Esophagus squamous epithelium (tissue), 5 donors: ENCODE measurements at places on chromosomes 5 and 9. TPM values are rescaled to one million over a fixed set of nuclear protein-coding genes. Genes with fewer than 3 reads are reported as not detected.

GRCh38 chr5:154575546-154576428, 97.8 kb upstream of the HAND1 start:
- DNase-seq = no peak

The FBLL1 gene
- total RNA-seq = not detected

GRCh38 chr9:27726244-27727081, 153.2 kb upstream of the C9orf72 start:
- no peak for DNase-seq

- no peak for DNase-seq
Measured at GRCh38 chr5:145787507-145787906, 47.6 kb downstream of the PRELID2 start.

DNA sequence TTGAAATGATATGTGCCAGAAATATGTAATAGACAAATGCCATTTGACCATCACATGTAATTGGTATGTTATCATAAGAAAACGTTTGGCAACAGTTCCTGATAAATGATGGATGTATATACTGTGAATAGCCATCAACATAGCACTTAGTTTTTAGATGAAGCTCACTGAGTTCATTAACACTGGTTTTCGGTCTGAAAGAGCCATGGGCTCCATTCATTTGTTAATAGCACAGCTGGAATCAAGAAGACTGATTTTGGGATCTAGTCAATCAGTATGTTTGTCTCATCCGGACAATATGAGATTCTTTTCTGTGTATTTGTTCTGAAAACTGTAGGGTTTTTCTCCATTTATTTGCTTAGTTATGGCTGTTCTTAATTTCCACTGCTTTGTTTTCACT, 413.5 kb upstream of the CLINT1 start:
- DNase-seq = no peak

- DNase-seq = no peak
Measured at GRCh38 chr5:146515473-146516150, 378 bp downstream of the GPR151 start.

GRCh38 chr5:53249529-53250200, 140.1 kb upstream of the MOCS2 start:
- DNase-seq = no peak

DNA sequence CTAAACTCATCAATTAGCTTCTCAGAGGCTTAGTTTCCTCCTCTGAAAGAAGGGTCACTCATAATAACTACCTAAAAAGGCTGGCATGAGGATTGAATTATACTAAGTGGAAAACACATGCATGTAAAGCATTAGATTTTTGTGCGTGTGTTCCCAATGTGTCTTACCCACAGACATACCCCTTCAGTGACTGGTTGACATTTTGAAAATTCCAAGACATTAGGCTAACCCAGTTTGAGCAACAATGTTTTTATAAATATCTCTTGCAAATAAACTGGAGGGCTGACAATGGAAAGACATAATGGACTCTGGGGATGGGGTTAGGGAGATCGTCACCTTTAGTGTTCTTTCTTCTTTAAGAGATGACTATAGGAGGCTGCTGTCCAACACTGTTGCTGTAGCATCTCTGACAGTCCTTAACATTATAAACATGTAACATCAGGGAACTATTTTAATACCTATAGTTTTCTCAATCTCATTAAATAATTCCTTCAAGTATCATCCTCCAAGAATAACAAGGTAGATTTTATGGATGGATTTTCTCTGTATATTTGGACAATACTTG, 24.3 kb downstream of the HMHB1 start:
- no peak for DNase-seq

GRCh38 chr5:149818116-149818515, 88.0 kb downstream of the PPARGC1B start:
- DNase-seq = no peak

DNA sequence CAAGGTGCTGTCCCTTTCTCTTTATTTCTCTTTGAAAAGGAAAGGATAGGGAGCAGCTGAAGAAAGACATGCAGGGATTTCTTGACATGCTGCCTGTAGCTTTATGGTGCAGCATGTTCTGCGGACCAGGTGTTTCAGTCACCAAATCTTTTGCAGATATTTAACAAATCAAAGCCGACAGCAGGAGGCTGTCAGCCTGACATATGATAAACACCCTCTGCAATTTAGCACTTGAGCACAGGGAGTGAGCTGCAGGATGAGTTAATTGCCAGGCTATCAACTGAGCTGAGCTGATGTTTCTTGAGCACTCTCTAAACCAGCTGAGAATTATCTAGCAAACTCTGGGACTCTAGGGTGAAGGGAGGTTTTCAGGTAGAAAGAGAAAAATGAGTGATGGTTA, 212.8 kb upstream of the ATP10B start:
- no peak for DNase-seq

GRCh38 chr5:65791712-65792673, 70.0 kb downstream of the NLN start:
- no peak for DNase-seq

The DRD1 gene
- not detected for total RNA-seq

DNA sequence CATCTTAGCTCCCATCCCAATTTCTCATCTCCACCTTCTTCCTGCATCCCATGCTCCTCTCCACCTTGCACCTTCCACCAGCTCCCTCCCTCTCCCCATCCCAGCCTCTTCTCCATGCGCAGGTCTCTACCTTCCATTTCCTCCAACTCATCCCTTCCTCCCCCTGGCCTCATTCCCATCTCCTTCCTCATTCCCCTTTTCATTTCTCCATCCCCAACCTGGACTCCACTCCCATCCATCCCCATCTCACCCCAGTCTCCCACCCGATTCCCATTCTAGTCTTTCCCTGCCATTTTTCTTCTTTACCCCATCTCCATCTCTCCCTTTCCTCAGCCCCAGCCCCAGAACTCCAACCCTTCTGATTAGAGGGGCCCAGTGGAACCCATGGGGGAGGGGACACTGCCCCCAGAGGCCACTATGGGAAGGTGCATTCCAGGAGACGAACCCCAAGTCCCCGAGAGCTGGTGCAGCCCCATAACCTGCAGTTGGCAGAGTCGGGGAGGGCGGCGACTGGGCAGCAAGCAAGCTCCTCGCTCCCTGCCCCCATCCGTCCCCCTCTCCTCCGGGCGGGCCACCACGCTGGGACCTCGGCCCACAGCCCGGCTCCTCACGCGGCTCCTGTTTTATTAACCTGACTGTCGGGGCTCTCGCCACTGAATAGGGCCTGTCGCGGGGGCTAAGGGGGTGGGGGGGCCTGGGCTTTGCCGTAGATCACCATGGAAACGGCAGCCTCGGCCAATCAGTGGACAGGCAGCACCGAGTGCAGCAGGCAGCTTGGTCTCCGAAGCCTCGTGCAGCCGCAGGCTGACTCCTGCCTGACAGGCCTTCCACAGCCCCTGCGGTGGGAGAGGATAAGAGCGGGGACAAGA, 66.7 kb downstream of the PCDH1 start:
- DNase-seq = no peak

- no peak for DNase-seq
Measured at GRCh38 chr5:157252711-157253465, 13.0 kb upstream of the CYFIP2 start.

GRCh38 chr5:9405196-9405754, 140.6 kb downstream of the SEMA5A start:
- DNase-seq = no peak

- DNase-seq = no peak
Measured at GRCh38 chr9:68560071-68560844, 19.6 kb upstream of the TMEM252 start.

- DNase-seq = no peak
Measured at GRCh38 chr9:88997646-88998045, 6.4 kb downstream of the S1PR3 start.

DNA sequence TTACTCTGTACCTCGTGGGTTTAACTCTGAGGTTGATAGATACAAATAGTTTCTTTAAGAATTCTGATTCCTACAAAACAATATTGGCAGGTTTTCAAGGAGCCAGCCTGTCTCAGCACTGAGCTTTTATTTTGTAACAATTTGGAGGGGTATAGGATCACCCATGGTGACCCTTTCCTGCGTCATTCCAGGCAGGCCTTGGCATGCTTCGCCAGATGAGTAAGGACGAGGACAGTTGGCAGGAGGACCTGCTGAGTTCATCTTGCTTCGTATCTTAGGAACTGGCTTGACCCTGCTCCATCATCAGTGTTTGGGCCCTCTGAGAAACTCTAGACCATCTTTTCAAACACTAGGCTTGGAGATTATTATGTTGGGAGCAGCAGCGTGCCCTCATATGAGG, 17.9 kb downstream of the ZNF462 start:
- DNase-seq = no peak

- no peak for DNase-seq
Measured at GRCh38 chr5:61931236-61931635, 374.8 kb upstream of the KIF2A start.

The POU5F2 gene
- 0.73 TPM for total RNA-seq

GRCh38 chr9:90838581-90839154, 37.0 kb downstream of the SYK start:
- DNase-seq = no peak

The SH3RF2 gene
- 58.6 TPM for total RNA-seq

- DNase-seq = no peak
Measured at GRCh38 chr9:131490514-131490913, 12.2 kb upstream of the POMT1 start.

GRCh38 chr5:59380350-59380951, 513.1 kb downstream of the PDE4D start:
- DNase-seq = no peak

DNA sequence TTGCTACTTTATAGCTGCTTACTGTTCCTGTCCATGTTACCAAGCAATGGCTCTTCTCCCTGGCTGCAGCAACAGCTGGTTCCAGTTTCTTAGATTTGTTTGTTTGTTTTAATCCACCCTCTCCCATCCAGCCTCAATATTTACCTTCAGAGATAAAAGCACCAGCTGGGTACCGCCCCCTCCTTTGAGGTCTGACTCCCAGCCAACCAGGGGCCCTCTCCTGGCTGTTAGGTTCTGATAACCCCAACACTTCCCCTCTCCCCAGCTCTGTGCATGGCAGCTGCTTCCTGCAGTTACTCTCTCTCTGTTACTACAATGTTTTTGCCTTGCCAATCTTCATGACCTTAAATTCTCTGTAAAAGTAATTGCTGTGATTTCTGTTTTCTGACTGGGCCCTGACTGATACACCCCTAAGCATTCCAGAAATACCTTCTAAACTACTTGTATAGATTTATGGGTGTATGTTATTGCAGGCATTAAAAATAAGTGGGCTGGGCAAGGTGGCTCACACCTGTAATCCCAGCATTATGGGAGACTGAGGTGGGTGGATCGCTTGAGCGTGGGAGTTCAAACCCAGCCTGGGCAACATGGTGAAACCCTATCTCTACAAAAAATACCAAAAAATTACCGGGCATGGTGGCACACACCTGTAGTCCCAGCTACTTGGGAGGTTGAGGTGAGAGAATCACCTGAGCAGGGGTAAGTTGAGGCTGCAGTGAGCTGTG, 2.6 kb upstream of the GCNT1 start:
- no peak for DNase-seq

DNA sequence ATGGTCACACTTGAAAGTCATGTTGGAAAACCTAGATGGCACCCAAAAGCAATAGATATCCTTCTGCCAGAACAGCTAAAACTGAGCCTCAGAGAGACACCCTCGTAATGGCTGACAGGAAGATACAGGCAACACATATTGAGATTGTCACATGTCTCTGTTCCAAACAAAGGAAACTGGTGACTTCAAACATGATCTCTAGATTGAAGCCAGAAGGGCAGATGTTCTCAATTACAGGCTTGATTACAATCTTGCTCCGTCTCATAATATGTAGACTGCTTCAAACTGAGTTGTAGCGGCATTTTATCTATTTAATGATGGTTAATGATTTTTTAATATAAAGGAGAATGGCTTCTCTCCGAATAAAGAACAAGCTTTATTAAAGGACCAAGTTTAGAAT, 774.3 kb downstream of the KCTD16 start:
- no peak for DNase-seq

The SLC25A48 gene
- 1.3 TPM for total RNA-seq

- no peak for DNase-seq
Measured at GRCh38 chr9:123637945-123638634, 282.1 kb downstream of the CRB2 start.

GRCh38 chr5:127940854-127941253, 142.7 kb upstream of the SLC12A2 start:
- DNase-seq = no peak

The CDC20B gene
- not detected for total RNA-seq

The NTNG2 gene
- total RNA-seq = 0.95 TPM

GRCh38 chr9:89811886-89812450, 207.2 kb downstream of the GADD45G start:
- DNase-seq = no peak

The DMRT3 gene
- not detected for total RNA-seq

The GABRA6 gene
- total RNA-seq = not detected

- no peak for DNase-seq
Measured at GRCh38 chr5:6818594-6819511, 105.6 kb downstream of the TENT4A start.

The TMEM252 gene
- total RNA-seq = not detected

DNA sequence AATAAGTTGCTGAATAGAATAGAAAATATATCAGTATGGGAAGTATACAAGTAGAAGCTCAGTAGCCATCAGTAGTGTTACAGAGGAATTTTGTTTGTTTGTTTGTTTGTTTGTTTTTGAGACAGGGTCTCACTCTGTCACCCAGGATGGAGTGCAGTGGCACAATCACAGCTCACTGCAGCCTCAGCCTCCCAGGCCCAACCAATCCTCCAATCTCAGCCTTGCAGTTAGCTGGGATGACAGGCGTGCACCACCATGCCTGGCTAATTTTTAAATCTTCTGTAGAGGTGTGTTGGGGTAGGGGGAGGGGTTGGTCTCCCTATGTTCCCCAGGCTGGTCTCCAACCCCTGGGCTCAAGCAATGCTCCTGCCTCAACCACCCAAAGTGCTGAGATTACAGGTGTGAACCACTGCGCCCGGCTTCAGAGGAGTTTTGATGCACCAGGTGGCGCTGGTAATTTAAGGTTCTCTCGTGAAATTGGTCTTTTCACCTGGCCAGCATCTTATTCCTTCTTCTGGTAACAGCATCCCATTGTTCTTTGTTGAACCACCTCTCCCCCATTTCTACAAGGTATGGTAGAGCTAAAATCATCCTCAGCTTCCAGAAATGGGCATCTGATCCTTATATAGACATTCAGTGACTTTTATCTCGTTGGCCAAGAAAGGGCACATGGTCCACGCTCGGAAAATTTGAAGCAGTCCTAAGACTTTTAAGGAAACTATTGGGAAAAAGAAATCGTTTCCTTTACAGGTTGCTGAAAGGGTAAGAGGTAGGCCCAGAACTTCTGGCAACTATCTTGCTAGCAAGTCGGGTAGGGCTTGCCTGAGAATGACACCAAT, 157.1 kb downstream of the ARRDC3 start:
- no peak for DNase-seq
